ENCODE measurements at places on chromosomes 6 and 20.

DNA sequence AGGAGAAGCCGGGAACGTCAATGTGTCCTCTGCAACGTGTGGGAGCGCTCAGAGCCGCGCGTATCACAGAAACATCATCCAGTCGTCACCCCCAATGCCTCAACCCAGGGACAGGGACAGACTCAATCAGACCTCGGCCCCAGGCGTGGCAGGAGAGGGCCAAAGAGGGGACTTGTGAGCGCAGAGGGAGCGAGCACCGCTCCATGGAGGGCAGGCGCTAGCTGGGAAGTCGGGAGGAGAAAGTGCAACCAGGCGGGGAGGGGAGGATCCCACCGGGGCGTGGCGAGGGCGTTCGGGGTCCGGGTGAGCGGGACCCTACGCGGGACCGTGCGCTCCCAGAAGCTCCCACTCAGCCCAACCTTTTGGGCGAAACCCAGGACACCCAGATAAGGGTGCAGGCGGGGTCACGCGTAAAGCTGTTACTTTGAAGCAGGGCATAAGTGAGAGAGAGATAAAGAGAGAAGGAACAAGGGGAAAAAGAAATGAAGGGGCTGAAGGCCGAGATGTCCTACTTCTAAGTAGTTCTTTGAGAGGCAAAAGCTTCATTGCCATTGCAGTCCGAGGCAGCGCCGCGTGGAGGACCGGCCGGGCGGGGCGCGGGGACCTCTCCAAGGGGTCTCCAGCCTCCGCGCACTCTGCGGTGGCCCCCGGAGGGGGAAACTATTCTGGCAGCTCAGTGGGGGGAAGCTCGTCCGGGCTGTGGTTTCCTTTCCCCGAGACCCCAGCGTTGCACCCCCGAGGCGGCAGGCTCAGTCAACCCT lies 862 bp upstream of the SOBP start:
- no peak for DNase-seq

DNA sequence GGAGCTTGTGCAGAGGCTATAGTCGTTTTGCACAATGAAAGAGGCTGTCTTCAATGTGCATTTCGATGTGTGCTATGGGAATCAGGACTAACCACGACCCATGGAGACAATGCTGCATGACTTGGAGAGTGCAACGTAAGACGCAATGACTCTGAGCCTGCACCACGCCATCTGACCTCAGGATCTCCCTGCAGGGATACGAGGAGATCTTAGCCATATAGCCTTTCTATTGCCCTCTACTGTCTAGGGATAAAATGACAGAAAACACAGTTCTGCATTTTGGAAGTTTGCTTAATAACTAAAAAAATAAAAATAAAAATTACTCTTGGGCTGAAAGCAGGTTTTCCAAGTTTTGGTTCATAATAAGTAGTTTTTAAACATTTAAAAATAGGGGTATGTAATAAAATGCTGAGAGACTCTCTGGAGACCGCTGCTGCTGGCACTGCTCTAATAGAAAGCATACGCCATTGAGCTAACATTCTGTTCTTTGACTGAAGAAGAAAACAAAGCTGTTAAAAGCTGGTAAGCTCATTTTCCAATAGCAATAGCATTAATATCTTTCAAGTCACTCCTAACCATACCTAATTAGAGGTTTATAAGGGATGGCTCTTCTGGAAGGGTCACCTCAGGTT lies 87.2 kb downstream of the PDE7B start:
- DNase-seq = no peak

- no peak for DNase-seq
Measured at GRCh38 chr6:155378276-155378675, 64.0 kb upstream of the TFB1M start.

- DNase-seq = no peak
Measured at GRCh38 chr6:90249034-90249433, 47.6 kb downstream of the BACH2 start.

GRCh38 chr6:109239651-109240321 lies 142.5 kb downstream of the CD164 start:
- DNase-seq = no peak

DNA sequence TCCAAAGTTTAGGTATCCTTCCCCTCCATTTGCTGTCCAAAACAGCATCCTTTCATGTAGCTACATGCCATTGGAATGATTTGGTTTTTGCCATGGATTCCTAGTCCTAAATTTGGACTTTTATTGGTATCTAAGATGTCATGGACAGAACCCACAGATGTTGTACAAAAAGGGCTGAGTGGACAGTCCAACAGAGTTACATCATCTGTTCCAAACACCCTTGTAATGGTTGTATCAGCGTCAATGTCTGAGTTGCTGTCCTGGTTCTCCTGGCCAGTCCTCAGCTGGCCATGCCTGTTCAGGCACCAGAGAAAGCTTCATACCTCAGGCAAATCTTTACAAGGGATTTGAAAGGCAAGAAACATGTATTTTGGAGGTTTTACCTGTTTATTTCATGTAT lies 191.3 kb downstream of the ESR1 start:
- DNase-seq = no peak

- no peak for DNase-seq
Measured at GRCh38 chr20:24131684-24132083, 143.1 kb upstream of the GGTLC1 start.

GRCh38 chr6:3535033-3535775 lies 78.4 kb upstream of the SLC22A23 start:
- no peak for DNase-seq

GRCh38 chr6:3650959-3651697 lies 100.4 kb downstream of the PXDC1 start:
- DNase-seq = no peak

- DNase-seq = no peak
Measured at GRCh38 chr6:22605736-22606135, 36.4 kb downstream of the HDGFL1 start.

DNA sequence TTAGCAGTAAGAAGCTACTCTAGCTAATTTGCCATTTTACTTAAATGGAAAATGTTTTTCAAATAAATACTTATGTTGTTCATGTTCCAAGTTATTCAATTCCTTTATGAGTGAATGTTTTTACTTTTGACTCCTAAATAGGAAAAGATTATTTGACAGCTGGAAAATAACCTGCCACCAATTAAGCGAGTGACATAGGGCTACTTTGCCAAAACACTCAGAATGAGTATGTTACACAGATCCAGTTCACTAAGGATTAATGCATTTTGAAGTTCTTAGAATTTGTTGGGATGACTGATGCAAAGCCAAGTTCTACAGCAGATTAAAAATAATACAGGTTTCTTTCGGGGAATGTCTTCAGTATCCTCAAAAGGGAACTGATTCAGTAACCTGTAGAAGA lies 144.4 kb downstream of the ADGRG6 start:
- DNase-seq = no peak

GRCh38 chr6:68233623-68234022 lies 401.5 kb upstream of the ADGRB3 start:
- no peak for DNase-seq

GRCh38 chr6:169529931-169530751 lies 171.7 kb downstream of the WDR27 start:
- DNase-seq = no peak

DNA sequence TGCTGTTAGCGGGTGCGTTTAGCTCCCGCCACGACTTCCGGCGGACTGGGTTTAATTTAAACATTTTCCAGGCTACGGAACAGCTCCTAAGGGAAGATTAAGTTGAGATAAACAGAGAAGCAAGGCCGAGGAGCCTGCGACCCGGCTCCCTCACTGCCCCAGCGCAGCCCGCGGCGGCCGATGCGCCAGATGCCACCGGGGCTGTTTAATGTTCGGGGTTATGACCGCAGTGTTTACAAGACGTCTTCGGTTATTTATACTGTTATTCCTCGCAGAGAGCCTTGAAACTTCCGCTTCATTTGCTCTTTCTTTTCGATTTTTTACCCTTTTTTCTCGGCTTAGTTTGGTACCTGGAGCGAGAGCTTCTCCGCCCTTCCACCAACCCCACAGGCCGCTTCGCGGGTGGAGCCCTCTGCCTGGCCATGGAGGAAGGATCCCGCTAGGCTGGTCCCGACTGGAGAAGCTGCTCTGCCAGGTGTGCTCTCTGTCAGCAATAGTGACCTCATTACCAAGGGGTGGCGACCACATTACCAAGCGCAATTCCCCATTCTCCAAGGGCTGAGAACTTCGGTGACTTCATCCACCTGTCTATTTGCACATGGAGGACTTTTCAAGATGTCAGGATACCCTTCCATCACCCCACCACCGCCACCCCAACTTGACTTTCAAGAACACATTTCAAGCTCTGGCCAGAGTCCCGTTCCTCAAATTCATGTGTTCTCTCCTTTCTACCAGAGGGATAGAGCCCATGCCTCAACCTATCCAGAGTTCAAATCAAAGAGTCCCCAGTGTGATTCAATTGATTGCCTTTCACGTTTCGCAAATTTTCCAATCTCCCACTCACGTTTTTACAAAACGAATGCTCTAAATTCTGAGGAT lies 4.1 kb downstream of the TCF21 start:
- DNase-seq = no peak

DNA sequence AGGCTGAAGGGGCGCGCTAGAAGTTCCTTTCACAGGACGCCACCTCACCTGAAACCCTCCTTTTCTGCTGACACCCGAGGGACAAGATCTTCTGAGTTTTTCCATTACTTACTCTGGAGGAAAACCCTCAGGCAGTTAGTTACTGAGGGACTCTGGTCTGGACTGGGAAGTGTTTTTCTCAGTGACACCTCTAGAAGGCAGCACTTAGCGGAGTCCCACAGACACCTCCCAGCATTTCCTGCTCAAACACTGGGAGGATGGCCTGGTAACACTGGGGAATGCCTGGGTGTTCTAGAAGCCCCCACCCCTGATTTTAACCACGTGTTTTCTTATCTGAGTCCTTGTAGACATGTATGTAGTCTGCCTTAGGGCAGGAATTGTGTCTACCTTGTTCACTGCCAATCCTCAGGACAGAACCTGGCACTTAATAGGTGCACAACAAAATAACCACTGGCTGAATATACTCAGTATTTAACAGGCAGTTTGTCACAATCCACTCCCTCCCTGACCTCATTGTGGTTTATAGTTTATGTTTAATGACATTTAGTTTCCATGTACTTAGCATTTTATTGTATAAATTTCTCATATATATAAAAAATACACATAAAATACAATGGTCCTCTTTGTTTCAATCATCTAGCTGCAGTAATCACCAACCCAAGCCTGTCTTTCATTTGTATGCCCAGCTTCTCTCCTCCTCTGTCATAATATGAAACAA lies 4.8 kb downstream of the GSTA3 start:
- no peak for DNase-seq

- DNase-seq = no peak
Measured at GRCh38 chr6:113451049-113451448, 406.1 kb upstream of the MARCKS start.

GRCh38 chr6:7062451-7063162 lies 45.2 kb upstream of the RREB1 start:
- DNase-seq = no peak

GRCh38 chr6:16947375-16948015 lies 154.4 kb upstream of the STMND1 start:
- no peak for DNase-seq

DNA sequence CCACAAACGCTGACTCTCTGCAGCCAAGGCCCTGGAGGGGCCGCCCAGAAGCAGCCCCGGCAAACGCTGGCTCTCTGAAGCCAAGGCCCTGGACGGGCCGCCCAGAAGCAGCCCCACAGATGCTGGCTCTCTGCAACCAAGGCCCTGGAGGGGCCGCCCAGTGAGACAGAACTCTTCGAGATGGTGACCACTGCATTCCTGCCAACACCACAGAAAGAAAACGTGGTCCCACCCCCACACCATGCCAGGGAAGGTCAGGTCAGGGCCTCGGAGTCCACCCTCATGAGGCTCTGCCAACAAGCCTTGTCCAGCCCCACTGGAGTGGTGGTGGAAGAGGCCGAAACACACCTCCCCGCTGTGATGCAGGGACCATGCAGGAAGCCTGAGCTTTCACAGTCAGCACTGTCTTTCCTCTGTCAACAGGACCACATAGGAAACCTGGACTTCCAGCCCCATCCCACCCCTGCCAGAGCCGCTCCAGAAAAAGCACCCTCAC lies 97.5 kb downstream of the DLL1 start:
- no peak for DNase-seq

- DNase-seq = no peak
Measured at GRCh38 chr6:137881522-137881886, 14.4 kb downstream of the TNFAIP3 start.

GRCh38 chr6:35634316-35634715 lies 54.4 kb downstream of the FKBP5 start:
- DNase-seq = no peak

DNA sequence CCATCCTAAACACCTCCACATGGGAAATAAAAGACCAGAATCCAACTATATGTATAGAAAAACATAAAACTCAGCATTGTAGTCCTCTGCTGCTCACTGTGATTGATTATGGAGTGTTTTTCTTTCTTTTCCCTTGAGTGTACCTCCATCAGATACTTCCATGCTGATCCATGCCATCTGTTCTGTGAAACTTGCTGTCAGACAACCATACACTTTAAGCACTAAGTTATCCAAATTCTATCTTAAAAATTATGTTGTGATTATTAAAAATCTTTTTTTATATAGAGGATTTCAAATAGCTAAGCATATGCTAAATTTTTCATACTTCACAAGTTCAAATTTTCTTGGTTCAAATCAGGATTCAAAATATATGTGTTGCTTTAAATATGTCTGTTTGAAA lies 91.9 kb upstream of the TINAG start:
- no peak for DNase-seq

DNA sequence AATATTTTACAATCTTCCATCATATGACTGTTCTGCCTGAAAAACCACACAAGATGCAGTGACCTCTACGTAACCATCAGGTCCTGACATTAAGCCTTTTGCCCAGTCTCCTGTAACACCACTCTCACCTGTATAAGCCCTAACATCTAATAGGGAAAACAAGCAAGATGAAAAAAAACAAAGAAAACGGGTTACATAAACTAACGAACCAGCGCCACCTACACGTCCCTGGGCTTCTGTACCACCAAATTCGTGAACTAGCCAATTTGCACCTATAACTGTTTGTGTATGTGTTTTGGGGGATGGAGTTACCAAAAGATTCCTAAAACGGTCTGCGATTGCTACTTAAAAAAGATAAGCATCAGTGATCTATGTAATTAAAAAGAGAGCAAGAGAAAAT lies 70.2 kb downstream of the BLOC1S5 start:
- DNase-seq = no peak

- no peak for DNase-seq
Measured at GRCh38 chr6:6085928-6086668, 79.4 kb upstream of the NRN1 start.

DNA sequence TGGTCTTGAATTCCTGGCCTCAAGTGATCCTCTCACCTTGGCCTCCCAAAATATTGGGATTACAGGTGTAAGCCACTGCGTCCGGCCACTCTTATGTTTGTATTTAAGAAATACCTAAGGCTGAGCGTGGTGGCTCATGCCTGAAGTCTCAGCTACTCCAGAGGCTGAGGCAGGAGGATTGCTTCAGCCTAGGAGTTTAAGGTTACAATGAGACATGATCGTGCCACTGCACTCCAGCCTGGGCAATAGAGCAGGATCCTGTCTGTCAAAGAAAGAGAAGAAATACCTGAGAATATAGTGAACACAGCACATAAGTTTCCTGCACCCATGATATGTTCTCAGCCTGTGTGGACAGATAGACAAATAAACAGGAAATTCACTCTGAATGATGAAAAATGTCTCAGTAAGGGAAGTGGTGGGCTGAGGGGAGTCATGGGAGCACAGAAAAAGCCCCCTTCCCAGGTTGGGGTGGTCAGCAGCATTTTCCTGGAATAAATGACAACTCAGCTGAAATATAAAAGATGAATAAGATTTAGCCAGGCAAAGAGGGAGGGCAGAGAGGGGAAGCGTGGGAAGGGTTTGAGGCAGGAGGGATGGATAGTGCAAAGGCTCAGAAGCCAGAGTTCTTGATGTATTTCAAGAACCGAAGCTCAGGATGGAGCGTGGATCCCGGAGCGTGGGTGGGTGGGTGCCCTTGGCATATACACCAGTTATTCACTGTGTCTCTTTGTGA lies 13.8 kb upstream of the MMP9 start:
- DNase-seq = no peak

Measured in stimulated activated CD8-positive, alpha-beta memory T cell treated with anti-CD3 and anti-CD28 coated beads, Interleukin-4, amount 100 ng/mL, for 1 hour (primary cell).